Heart left ventricle (tissue), 16 donors: ENCODE measurements at places on chromosomes 16 and 17.
A peak's percentile ranks its signal among the peaks of the same experiment; 100 is the strongest.

- DNase-seq = no peak
Observed at GRCh38 chr16:57024894-57025680, 35.7 kb downstream of the NLRC5 start.

DNA sequence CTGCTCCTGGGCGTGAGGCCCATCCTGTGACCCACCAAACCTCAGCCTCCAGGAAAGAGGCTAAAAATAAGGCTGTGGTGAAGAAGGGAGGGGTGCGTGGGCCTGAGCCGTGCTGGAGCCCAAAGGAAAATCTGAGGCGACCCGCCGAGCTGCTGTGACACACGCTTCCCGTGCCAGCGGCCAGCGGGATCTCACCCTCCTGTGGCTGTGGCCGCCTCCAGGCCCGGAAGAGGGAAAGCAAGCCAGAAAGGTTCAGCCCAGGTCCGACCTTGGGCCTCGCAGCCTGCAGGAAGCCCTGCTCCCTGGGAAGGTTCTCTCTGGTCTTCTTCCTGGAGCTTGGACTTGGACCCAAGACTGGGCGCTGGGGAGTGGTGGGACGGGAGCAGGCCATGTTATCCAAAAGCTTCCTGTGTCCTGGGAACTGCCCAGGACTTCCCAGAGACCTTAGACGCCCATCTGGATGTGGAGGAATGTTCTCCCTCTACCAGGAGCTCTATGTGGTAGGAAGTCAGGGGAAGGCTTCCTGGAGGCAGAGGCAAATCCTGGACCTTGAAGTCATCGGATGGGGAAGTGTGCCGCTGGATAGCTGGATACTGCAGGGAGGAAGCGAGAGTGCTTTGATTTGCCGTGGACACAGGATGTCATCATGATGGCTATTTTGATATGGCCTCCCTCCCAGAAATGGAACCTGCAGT is 11.4 kb downstream of the SPNS2 start:
- DNase-seq = no peak

DNA sequence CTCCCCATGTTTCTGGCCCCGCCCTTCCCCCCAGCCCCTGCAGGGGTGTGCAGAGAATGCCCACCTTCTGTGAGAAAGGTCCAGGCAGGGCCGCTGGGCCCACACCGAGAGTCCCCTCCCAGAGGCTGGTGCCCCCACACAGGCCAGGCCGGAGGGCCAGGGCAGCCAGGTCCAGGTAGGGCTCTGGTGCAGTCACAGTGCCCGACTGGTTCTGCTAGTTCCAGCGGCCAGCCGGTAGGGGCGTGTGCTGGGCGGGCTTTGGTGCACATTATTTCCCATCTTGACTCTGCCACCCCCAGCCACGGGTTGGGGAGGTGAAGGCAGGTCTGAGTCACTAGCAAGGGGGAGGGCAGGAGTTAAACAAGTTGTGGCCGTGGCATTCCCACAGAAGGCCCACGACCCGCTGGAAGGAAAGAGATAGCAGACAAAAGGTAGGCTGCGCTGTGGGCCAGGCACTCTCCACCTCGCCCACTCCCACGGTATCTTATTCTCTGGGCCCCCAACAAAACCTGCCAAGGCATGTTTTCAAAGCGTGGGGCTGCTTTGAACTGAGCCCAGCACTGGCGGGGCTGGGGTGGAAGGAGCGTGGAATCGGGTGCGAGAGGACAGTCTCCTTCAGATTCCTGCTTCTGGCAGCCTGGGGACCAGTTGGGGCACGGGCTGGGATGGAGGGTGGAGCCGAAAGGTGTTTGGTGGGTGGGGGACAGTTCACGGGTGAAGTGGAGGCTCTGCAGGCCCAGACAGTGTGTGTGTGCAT is 1.9 kb downstream of the EPN3 start:
- no peak for DNase-seq

DNA sequence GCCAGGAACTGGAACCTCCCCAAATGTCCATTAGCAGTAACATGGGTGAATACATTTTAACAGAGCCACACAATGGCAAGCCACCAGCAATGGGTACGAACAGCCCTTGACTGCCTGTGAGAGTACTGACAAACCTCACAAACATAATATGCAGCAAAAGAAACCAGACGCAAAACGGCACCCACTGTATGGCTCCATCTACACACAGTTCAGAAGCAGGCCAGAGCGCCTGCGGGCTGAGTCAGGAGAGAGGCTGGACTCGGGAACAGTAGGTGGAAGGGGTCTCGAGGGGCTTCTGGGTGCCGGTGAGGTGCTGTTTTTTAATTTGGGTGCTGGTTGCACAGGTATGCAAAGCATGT is 77.4 kb upstream of the TOB1 start:
- DNase-seq = no peak

DNA sequence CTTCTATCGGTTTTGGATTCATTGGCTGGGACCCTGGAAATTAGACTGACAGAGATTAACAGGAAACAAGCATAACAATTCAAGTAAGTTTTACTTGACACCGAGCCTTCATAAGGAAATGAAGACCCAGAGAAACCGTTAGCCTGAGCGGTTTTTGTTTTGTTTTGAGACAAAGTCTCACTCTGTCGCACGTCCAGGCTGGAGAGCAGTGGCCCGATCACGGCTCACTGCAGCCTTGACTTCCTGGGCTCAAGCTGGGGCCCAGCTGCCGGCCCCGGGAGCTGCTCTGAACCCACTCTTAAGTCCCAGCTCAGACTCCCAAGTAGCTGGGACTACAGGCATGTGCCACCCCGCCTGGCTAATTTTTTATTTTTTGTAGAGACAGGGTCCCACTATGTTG is 321.3 kb downstream of the SEC14L1 start:
- no peak for DNase-seq

- no peak for DNase-seq
Observed at GRCh38 chr16:51731160-51731559, 580.1 kb upstream of the SALL1 start.

DNA sequence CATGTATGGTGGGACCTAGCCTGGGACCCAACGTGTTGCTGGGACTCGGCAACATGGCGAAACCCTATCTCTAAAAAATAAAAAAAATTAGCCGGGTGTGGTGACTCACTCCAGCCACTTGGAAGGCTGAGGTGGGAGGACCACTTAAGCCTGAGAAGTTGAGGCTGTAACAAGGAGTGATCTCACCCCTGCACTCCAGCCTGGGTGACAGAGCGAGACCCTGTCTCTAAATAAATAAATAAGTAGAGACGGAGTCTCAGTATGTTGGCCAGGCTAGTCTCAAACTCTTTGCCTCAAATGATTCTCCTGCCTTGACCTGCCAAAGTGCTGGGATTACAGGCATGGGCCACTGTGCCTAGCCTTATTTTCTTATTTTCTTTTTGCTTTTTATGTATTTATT is 10.1 kb upstream of the CNP start:
- no peak for DNase-seq

DNA sequence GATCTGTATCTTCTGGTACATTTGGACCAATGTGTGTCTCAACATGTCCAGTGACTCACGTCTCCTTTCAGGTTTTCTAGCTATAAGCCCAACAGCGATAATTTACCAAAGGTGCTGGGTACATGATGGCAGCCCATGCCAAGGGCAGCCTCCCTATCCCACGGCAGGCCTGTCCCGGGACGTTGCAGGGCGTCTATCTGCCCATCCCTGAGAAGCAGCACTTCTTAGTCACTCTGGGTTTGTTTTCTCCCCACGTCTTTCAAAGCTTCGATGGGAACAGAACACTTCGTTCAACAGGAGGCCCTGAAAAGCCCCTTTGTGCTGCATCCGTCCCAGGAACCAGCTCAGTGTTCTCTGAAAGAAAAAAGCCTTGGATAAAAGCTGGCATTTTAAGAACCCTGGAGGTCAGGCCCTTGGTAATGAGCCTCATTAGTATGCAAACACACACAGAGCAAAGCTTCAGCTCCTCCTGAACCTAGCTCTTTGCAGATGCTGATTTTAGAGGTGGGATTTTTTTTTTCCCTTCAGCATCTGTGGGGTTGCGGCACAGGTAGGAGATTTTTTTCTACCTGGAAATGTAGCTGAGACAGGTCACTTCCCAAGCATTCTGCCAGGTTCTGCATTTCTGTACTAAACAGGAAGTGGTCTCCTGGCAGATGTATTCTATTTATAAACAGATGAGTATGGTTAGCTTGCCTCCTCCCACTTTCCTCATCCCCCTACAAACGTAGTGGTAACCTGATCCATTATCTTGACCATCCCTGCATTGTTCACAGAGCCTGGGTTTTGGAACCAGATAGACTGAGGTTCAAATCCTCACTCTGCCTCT is 17.5 kb upstream of the MT4 start:
- no peak for DNase-seq

DNA sequence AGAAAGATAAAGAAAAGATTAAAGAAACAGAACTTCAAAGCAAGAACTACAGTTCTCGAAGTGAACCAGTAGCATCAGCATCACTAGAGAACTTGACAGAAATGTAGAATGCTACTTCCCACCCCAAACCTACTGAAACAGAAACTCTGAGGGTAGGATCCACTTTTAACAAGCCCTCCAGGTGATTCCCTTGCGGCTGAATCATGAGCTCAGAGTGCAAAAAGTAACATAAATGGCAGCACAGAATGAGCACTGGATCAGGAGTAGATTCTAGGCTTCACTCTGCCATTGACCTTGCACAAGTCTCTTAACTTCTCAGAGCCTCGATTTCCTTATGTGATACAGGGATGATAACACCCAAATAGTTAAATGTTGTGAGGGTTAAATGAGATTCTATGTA is 5.8 kb downstream of the TOM1L2 start:
- no peak for DNase-seq

DNA sequence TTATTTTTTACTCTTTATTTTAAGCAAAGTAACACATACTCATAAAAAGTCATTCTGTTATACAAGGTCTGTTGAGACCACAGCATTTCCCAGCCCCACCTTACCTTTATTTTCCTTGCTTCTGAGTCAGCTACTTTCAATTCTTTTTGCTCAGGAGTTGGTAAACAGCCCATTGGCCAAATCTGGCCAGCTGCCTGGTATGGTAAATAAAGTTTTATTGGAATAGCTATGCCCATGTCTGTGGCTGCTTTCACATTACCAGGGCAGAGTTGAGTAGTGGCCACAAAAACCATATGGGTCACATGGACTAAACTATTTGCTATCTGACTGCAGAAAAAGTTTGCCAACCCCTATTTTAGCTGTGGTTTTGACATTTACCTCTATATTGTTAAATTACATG is 3.4 kb upstream of the NSRP1 start:
- DNase-seq = no peak

- no peak for DNase-seq
Observed at GRCh38 chr16:75306099-75306762, 54.8 kb upstream of the BCAR1 start.

DNA sequence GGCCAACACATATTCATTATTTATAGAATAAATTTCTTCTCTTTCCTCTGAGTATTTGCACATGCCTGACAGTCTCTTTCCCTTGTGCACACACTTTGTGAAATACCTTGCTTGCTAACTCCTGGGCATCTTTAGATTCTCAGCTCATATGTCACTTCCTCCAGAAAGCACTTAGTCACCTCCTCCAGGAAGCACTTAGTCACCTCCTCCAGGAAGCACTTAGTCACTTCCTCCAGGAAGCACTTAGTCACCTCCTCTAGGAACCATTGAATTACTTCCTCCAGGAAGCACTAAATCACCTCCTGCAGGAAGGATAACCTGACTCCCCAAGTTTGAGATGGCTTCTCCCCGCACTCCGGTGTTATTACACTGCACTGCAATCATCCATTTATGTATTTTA is 462.5 kb upstream of the EEF2KMT start:
- no peak for DNase-seq

DNA sequence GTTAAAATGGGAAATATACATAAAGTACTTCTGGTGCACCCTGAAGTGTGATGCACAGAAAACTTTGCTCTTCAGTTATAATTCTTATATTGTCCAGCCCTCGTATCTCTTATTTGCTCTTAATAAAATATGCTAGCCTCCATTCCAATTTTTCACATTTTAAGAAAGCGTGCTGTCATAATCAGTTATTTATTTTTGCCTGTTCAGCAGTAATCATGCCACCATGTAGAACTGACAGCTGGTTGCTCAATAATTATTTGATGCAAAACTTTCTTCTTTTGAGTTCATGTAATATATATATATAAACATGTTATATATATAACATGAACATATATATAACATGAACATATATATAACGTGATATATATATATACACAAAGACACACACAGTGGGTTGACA is 294.6 kb downstream of the CNTNAP4 start:
- no peak for DNase-seq

DNA sequence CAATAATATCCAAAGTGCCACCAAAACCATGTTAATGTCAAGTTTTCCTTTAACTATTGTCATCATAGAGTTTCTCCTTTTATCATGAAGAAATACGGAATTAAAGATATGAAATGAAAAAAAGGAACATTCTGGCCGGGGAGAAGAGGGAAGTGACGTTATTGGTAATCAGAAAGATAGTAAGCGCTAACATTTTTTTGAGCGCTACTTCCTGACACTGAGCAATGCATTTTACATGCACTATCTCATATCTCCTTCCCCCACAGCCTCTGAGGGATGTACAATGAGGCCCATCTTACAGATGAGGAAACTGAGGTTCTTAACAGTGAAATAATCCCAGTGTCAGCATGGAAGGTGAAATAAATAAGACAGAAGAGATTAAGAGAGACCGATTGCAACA is 410.9 kb downstream of the SOX9 start:
- no peak for DNase-seq

DNA sequence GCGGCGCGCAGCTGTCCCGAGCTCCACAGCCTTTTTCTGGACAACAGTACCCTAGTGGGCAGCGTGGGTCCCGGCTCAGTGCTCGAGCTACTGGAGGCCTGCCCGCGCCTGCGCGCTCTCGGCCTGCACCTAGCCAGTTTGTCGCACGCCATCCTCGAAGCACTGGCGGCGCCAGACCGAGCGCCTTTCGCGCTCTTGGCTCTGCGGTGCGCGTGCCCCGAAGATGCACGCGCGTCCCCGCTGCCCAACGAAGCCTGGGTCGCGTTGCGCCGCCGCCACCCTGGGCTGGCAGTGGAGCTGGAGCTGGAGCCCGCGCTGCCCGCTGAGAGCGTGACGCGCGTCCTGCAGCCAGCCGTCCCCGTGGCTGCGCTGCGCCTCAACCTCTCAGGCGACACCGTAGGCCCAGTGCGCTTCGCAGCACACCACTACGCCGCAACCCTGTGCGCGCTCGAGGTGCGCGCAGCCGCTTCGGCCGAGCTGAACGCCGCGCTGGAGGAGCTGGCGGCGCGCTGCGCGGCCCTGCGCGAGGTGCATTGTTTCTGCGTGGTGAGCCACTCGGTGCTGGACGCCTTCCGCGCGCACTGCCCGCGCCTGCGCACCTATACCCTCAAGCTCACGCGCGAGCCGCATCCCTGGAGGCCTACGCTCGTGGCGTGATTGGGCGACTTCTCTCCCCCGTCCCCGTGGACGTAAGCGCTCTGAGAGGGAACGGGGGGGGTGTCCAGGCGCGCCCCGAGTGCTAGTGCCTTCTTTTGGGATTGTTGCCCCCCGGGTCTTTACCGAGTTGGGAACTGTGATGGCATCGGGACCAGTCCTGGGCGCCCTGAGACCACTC is 1.2 kb upstream of the HSF4 start:
- peak; percentile 60 for DNase-seq

- DNase-seq = no peak
Observed at GRCh38 chr16:19980632-19981265, 92.9 kb downstream of the GPR139 start.

GRCh38 chr17:71905376-71906031 is 215.3 kb upstream of the SOX9 start:
- DNase-seq = no peak
